ENCODE measurements at places on chromosomes 4 and X.
A peak's percentile ranks its signal among the peaks of the same experiment; 100 is the strongest.

DNA sequence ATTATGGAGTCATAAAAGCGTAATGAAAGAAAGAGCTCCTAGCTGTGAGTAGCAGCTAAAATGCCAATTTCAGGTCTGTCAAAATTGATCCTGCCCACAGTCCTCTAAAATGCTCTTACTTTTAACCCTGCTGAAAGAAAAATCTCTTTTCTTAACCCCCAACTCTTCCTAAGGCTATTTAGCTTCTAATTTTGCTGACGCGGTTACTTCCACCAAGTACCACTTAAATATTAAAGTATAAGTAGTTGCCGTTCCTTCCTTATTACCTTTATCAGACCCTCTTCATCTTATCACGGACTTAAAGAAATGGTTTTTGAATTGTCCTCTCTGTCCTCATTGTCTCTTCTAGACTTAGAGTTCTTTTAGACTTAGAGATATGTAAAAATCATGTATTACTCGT lies 272.2 kb downstream of the FRMPD4 start:
- no peak for DNase-seq

- no peak for DNase-seq
Measured at GRCh38 chrX:12370497-12370986, 232.3 kb downstream of the FRMPD4 start.

- DNase-seq, result no peak
Measured at GRCh38 chr4:14267373-14268060, 640.0 kb upstream of the BOD1L1 start.

DNA sequence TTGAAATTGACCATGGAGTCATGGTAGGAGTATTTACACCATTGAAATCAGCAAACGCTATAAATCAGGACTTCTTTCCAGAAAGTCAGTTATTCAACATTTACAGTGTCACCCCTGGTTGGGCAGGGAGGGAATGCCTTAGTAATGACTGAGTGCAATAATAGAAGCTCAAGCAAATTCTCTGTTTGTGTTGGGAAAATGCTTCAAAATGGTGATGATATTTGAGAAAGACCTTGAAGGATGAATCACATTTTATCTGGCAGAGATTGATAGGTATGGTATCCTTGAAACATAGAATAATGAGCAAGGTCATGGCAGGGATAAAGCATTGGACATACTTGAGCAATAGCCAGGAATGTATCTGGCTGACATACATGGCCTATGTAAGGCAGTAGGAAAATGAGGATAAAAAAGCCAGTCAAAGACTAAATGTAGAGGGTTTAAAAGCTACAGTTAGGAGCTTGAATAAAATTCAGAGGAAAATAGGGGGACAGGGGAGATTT lies 248.7 kb downstream of the FMR1NB start:
- DNase-seq, result no peak

GRCh38 chrX:152992115-152992514 lies 1.8 kb downstream of the PNMA5 start:
- DNase-seq, result no peak

- no peak for DNase-seq
Measured at GRCh38 chr4:168021666-168022065, 70.7 kb upstream of the ANXA10 start.

DNA sequence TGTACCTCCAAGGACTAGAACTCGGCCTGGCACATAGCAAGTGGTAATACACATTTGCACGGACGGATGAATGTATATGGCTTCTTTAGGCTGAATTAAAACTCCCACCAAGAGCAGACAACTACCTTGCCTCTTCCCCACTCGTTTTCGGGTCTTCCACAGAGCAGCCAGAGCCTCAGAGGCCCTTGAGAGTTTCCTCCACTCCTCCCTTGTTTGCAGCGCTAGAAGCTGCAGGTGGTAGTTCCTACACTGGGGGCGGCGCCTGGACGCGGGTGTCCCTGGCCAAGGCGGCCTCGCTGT lies 10.2 kb upstream of the INTU start:
- DNase-seq, result no peak

GRCh38 chr4:54542540-54543041 lies 115.2 kb upstream of the KIT start:
- no peak for DNase-seq

DNA sequence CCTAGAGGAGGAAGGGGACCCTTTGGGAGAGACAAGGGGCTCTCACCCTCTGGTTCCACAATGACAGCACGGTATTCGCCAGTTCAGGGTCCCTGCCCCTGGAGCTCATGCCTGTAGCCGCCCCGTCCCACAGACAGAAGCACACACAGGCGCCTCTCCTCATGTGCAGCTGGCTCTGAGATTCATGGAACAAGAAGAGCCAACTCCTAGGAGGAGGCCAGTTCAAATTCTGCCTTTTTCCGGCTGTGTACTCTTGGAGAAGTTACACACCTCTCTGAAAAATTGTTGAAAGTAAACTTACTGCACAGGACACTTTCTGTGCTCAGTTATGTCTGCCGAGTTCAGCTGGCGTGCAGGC lies 15.3 kb downstream of the BLOC1S4 start:
- DNase-seq, result no peak

- no peak for DNase-seq
Measured at GRCh38 chr4:133439830-133440229, 290.7 kb downstream of the PCDH10 start.

- no peak for DNase-seq
Measured at GRCh38 chrX:14676431-14676830, 147.1 kb downstream of the GLRA2 start.

DNA sequence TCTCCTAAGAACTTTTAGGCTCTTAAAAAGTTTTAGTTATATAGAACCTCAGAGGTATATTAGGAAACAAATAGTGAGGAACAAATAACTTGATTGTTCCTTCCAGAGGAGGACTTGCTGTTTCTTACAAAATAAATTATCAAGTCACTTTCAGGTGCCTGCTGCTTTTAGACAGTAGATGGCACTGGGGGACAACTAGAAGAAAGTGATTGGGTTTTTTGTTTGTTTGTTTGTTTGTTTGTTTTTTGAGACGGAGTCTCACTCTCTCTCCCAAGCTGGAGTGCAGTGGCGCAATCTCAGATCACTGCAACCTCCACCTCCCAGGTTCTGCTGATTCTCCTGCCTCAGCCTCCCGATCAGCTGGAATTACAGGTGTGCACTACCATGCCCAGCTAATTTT lies 35.4 kb upstream of the CDKL5 start:
- DNase-seq, result no peak

DNA sequence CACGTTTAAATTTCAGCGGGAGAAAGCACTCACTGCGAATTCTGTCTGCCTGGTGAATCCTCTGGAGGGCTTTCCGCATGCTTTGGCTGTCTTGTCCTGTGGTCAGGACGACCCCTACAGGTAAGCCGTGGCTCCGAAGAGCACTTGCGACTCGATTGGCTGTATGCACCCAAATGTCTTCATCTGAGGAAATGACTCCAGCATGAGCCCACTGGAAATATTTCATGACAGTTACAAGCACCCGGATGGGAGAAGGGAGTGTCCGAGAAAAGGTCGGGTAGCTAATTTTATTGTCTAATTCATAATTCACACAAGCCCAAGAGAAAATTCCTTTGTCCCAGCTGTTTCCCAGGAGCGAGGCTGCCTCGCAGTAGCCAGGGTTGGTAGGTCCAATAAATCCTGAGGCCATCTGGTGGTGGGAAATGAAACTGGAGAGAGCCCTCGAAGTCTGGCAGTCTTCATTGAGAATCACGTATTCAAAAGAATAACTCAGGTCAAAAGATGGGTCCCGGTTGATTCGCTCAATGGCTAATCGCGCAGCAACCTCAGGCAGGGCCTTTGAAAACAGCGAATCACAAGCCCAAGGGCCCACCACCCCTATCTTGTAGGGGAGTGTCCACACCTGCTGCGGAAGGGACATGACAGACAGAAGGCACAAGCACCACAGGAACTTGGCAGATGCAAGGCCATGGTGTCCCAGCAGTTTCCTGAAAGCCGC lies 6.6 kb downstream of the GUCY2F start:
- DNase-seq, result no peak

DNA sequence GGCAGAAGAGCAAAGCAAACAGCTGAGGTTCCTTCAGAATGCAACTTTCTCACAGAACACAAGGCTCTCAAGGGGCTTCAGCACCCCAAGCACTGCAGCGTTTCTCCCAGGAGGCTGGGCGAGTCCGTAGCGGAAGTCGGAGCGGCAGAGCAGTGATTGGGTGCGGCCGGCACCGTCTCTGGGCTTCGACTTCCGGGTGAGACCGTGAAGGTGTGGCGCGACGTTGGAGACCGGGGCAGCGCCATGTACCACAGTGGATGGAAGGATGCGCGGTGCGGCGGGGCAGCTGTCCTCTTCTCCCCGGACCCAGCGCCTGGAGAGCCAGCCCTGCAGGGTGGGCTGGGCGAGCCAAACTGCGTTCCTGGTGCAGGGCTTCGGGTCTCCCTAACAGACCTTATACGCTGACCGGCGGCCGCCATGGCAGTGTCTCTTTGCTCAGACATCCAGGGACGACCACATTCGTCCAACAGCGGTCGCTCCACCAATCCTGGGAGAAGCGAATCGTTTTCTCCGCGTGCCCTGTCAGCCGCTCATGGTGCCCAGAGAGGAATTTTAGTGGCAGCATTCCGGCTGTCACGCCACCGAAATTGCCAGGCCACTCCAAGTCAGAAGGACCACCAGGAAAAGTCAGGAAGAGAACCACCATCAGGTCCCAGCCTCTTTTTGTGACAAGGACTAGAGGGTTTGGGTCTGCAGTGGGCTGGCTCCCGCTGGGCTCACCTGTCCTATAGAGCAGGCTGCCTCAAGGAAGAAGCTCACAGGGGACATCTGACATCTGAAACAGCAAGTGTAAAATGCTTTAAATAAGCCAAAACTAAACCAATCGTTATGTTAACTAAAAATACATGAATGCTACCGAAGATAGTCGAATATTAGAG lies 20.5 kb downstream of the TRIM61 start:
- DNase-seq, result peak; percentile 61

GRCh38 chr4:156591679-156592078 lies 379.9 kb downstream of the PDGFC start:
- DNase-seq, result no peak

DNA sequence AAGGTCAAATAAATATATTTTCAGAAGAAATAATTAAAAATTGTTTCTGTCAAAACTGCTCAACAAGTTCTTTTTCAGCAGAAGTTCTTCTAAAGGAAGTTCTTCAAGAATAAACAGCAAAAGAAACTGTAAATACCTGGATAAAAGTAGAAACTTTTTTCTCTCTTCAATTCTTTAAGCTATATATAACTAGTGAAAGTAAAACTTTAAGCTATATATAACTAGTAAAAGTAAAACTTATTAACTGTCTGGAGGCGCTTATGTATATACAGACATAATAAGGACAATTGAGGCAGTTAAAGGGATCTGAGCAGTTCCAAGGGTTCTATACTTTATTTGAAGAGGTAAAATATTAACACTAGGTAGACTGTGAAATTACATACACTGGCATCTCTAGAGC lies 126.9 kb downstream of the LRBA start:
- DNase-seq, result no peak

DNA sequence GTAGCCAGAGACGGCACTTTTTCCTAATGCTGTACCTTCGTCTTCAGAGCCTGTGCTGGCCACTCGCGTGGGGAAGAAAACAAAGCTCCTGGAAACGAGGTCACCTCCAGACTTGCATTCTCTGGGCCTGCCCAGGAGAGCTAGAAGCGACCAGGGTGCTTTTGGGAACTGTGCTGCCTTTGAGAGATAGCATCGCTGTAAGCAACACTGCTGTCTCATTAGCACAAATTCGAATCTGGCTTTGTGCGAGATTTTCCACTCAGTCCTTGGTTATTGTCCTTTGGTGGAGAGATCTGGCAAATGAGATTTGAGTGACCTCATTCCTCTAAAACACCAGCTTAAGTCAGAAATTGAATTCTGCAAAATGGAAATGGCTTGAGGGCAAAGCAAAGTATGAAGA lies 66.1 kb upstream of the TLR3 start:
- DNase-seq, result no peak

Data from activated CD4-positive, alpha-beta T cell treated with anti-CD3 and anti-CD28 coated beads, Interleukin-2, amount 50 U/mL, for 4 hours (primary cell).